ENCODE measurements at places on chromosomes 1 and 21.

GRCh38 chr1:28045777-28046176 lies 42.6 kb downstream of the EYA3 start:
- peak; percentile 50 for DNase-seq

DNA sequence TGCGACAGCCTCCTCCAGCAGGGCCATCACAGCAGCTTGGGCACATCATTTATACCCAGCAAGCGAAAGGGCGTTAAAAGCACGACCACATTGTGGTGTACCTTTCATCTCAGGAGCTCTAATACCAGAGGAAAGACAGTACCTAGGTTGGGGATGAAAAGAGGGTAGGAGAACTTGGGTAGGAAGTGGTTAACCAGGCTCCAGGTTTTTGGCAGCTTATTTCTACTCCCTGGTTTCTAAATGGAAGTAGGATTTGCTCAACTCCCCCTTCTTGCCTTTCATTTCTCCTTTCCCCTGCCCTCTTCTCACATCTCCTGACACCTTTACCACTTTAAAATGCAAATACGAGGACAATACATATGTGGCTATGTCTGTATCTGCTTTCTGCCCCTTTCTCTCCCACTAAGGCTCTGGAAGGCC lies 30.2 kb downstream of the FAM177B start:
- no peak for DNase-seq

DNA sequence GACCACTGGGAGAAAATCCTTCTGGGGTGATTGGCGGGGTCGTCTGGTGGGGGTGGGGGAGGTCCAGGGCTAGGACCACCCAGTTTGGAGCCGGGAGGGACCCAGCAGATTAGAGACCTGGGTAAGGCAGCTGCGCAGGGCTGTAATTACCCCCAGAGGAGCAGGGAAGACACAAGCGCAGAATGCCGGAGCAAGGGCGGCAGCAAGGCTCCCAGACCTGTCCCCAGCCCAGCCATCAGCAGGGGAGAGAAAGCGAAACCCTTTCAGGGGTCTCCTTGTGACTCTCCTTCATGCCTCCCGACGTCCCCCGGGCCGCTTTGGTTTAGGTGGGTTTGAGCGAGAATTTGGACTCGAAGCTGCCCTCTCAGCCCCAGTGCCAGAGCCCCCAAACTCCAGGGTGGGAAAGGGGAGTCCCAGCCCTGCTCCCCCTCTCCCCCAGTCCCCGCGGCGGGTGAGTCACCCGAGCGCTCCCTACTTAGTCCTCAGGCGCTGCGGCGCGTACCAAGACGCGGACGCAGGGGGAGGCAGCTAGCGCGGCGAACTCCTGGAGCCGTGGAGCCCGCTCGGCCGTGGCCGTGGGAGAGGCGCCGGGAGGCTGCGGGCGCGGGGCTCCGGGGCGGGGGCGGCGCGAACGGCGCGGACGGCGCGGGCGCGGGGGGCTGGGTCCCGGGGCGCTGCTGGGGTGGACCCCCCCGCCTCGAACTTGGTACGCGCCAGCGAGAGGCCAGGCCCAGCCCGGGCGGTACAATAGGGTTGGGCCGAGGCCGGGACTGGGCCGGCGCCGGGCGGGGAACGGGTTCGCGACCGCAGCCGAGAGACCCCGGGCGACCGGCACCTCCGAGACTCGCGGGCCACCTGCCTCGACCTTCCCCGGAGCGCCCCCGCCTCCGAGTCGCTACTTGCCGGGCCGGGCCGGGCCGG lies at the start of gene MAP7D1:
MAP7D1 (plus strand) TSS at position 753 of the 921 bp plus-strand sequence. CDS start 258 bp downstream, outside the sequence.
- DNase-seq = peak; percentile 91

DNA sequence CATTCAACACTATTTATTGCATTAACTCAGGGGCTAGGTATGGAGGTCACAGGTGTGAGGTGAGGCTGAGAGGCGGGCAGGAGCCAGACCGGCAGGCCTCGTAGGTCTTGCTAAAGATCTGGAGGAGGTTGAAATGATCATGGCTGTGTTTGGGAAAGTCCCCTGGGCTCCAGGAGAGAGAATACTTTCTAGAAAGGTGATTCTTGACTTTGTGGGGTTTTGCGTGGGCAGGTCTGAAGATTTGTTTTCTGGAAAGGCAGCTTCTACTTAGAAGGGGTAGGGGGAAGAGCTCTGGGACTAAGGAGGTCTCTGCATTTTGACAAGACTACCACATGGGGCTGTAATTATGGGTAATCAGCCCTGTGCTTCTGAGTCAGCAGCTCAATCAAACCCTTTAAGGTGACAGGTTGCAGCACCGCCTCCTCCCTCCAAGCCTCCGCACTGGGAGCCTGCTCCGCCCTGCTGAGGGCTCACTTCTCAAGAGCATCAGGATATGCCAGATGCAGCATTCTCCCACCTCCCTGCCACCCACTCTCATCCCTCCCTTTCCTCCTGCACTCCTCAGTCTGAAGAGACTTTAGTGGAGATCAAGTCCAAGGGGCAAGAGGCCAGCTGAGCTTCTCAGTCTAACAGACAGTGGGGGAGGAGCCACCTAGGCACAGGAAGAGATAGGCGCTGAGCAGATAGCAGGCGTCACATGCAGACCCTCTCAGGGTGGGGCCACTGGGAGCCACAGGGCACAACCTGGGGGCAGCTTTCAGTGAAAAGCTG lies 30.5 kb downstream of the SLC30A1 start:
- DNase-seq = no peak

GRCh38 chr1:28108001-28108400 lies 19.6 kb upstream of the EYA3 start:
- no peak for DNase-seq

DNA sequence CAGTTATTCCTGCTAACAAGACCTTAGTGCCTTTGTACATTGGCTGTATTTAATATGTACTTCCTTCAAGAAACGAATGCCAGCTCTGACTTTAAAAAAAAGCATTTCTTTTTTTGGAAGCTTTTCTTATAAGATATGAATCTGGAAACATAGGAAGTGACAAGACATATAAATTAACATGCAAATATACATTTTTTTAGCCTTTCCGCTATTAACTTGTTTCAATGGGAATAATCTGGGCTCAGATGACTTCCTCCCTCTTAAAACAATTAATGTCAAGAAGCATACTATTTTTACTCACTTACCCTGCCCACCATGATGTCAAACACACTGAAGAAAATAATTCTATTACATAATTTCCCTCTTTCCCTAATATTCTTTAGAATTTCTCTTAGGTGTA lies 1.4 kb downstream of the DENND1B start:
- DNase-seq = peak; percentile 28

DNA sequence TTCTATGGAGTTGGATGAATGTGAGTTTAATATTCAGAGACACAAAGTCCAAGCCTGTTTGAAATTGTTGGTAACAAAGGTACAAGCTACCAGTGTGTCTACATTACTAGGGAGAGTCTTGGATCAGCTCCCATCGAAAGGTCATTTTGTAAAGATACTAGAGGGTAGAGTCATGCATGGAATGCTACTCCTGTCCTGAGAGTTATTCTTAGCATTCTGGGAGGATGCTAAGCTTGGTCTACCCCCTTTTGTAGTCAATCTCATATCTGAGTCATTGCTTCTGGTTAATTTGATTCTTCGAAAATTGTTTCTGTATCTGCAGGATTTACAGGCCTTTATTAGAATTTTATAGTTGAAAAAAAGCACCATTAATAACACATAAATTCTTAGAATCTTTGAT lies 240.2 kb downstream of the ST6GALNAC3 start:
- no peak for DNase-seq

DNA sequence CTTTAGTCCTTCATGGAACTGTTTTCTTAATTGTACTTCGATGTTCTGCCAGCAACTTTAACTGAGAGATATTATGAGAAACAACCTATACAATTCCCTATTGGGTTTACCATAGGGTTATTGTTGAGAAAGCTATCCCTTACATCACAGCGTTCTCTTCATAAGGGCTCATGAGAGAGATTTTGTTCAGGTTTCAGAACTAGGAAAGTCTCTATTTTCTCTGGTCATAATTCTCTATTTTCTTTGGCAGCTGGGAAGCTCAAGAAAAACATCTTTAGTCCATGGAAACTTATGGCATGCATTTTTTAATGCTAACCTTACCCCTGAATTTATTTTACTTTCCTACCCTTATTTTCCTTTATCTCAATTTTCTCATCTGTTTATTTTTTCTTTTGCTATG lies 38.2 kb downstream of the NMNAT2 start:
- DNase-seq = no peak

GRCh38 chr1:21902026-21903012 lies 34.8 kb downstream of the HSPG2 start:
- DNase-seq = no peak

DNA sequence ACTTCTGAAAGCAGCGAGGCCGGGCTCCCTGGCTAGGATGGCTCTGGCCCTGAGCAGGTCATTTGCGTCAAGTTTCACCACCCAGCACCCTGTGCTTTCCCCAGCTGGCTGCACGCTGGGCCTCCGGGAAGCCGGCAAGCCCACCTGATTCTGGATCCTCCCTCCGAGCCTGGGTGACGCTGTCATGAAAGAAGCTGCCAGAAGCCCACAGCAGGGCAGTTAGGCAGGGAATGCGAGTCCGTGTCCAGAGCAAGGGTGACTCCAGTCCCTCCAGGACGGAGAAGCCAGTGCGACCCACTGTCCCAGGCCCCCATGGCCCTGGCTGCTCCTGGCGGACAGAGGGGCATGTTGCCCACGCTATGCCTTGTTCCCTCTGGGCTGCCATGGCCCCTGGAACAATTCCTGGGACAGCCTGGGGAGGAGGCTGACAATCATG lies 44.4 kb upstream of the PCBP3 start:
- no peak for DNase-seq

Measured in suppressor macrophage treated with lipopolysaccharide for 1 hour (primary cell).